Activated CD4-positive, alpha-beta T cell treated with anti-CD3 and anti-CD28 coated beads, Interleukin-2, amount 50 U/mL, for 48 hours (primary cell): ENCODE measurements at places on chromosomes 1 and 21.

DNA sequence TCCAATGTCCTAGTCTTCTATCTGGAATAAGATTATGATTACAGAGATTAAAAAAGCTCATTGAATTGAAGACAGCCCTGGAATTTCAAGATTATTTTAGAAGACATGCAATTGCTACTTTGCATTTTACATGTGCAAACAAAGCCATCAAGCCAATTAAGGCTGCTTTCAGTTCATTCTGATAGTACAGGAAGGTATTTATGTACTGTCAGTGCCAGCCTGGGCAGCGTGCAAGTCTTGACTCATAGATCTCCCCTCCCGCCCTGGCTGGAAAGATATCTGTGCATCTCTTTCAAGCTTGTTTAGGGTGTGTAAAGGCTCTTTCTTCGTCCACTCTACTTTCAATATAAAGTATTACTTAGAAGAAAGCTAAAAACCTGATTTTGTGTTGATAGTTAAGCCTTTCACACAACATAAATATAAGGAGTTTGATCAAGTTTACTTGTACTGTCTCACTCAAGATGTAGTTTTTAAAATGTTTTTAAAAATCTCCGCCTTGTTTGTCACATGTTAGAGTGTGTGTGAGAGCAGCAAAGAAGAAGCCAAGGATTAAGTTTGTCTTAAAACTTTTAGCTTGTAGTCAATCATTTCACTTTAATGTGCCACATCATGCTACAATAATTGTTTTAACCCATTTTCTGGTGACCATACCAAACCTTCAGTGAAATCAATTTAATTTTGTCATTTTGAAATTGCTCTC, 13.6 kb upstream of the LYPLAL1 start:
- no peak for DNase-seq

DNA sequence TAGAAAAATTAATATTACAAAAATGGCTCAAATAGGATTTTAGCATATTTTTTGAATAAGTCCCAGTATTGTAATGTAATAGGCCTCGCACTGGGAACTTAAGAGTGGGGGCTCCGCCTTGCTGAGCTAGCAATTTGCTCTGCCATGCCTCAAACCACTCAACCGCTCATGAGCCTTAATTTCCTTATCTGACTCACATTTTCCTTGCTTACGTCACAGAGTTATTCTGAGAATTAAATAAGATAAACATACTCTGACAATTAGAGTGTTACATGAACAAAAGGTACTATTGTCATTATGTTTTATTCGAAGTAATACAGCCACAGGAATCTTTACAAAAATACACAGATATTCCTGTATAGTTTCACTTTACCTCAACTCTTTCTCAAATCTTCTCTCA, 108.1 kb downstream of the SLC44A5 start:
- no peak for DNase-seq

GRCh38 chr1:3698660-3699408, 46.5 kb downstream of the TP73 start:
- DNase-seq = no peak

- peak; percentile 62 for DNase-seq
These were observed 1.5 kb upstream of the FCMR start for GRCh38 chr1:206923009-206923960.

DNA sequence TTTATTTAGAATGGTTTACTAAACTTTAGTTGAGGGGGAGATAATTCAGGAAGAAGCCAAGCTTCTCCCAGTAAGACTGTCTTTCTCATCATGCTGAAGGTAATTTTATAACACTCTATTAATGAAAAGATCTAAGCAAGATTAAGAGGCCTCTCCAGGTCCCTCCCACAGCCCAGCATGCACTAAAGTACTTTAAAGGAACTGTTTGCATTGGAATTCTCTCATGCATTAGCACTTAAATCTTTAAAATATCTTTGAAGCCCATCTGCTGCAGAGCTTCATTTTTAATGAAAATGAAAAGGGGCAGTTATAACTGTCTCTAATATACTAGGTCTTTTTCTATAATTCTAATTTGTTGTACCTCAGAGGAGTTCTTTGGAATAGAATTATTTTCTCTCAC, 1379.1 kb upstream of the ADGRL4 start:
- DNase-seq = no peak

GRCh38 chr1:3029481-3029961, 8.3 kb downstream of the ACTRT2 start:
- no peak for DNase-seq

- no peak for DNase-seq
These were observed 689.6 kb downstream of the USP25 start for GRCh38 chr21:16419188-16419921.

DNA sequence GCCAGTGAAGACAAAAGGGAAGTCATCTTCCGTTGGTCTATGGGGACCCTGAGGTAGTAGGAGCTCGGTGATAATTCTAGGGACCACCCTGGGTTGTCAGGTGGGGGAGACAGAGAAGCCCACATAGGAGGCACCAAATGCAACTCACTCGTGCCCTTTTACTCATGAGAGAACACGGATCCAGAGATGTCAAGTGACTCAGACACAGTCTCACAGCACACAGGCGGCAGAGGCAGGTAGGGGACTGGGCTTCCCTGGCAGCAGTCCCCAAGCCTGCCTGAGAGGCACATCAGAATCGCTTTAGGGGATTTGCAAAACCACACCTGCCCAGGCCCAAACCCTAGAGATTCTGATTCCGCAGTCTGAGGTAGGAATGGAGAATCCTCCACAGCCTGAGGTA, 31.3 kb upstream of the RUNX3 start:
- no peak for DNase-seq

- no peak for DNase-seq
These were observed at the start of gene GJC2 for GRCh38 chr1:228149406-228150119. Gene GJC2 (plus strand): TSS chr1:228149930. CDS start chr1:228157759, 7,829 bp downstream.

GRCh38 chr21:37983336-37984095, 67.3 kb upstream of the KCNJ6 start:
- DNase-seq = no peak

DNA sequence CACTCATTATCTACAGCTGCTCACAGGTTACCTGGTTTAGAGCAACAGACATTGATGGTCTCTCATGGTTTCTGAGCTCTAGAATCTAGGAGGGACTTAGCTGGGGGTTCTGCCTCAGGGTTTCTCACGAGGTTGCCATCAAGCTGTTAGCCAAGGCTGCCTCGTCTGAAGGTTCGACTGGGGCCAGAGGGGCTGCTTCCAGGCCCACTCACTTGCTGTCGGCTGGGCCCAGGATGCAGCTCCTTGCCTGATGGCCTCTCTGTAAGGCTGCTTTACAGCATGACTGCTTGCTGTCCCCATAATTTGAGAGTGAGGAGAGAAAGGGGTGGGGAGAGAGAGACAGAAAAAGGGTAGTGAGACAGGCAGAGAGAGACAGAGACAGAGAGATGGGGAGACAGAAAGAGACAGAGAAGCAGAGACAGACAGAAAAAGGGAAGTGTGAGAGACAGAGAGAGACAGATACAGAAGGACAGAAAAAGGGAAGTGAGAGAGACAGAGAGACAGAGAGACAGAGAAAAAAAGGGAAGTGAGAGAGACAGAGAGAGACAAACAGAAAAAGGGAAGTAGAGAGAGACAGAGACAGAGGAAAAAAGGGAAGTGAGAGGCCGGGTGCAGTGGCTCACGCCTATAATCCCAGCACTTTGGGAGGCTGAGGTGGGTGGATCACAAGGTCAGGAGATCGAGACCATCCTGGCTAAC, 106.8 kb upstream of the C1orf174 start:
- DNase-seq = no peak

DNA sequence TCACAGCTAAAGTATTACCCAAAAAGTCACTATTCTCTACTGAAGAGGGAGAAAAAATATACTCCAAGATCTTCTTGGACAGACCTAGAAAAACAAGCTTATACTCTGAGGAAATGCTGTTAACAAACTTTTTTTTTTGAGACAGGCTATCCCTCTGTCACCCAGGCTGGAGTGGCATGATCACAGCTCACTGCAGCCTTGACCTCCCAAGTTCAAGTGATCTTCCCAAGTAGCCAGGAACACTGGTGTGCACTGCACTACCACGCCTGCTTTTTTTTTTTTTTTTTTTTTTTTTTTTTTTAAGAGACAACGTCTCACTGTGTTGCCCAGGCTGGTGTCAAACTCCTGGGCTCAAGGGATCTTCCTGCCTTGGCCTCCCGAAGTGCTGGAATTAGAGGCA, 17.3 kb downstream of the GLRX2 start:
- no peak for DNase-seq

GRCh38 chr1:208177656-208178055, 66.5 kb downstream of the PLXNA2 start:
- DNase-seq = no peak

DNA sequence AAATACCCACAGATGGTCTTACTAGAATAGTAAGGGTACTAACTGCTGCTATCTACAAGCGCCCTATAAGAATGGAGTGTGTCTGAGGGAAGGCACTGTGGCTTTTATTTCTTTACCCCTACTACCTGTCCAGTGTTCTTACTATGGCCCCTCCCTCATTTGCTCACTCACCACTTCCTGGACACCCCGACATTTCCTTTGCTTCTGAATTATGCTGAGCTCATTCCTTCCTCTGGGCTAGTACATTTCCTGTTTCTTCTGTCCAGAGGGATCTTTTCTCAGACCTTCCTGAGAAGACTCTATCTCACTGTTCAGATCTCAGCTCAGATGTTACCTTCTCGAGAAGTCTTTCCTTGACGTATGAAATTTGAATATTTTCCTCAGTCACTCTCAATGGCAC, 192.1 kb upstream of the DAB1 start:
- DNase-seq = no peak

DNA sequence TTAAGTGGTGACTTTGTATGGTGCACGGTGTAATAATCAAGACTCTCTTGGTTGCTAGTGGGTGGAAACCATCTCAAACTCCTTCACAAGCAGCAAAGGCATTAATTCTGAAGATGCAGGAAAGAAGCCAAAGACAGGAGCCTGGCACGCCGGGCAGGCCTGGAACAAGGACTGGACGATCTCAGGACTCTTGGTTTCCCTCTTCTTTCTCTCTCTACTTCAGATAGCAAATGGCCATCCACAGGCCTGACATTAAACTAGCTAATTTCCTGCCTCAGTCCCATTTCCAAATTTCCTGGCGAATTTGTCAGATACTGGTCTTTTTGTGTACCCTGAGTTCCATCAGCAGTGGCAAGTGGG, 28.2 kb downstream of the STYXL2 start:
- DNase-seq = no peak

DNA sequence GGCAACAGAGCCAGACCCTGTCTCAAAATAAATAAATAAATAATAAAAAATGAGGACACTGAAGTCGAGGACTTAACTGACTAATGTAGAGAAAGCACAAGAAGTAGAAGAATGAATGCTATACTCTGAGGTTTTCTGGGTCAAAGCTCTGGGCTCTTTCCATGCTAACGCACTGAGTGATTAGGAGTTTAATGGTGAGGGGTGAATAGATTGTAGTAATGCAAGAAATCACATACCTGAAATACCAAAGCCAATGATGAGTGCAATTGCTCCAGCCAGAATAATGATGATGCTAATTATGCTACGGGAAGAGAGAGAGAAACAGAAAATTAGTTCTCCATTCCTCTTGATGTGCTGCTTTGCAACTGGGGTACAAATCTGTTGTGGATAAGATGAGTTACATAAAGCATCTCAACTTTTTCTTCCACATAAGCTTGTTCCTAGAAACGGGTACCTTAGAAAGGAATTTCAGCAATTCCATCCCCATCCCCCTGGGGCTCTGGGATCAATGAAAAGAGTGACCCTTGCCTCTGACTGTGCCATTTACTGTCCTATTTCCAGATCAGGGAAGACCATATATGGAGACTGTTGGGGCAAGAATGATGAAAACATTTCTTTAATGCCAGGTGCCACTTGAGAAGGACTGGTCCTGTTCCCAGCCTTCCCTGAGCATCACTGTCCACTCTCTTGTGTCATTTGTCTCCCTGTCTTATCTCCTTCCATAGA, 40.7 kb downstream of the VTCN1 start:
- no peak for DNase-seq

- no peak for DNase-seq
These were observed 124.0 kb upstream of the SPATA6 start for GRCh38 chr1:48596046-48596445.

- no peak for DNase-seq
These were observed 1126.1 kb downstream of the KCNT2 start for GRCh38 chr1:195482137-195482536.

- DNase-seq = no peak
These were observed 70.6 kb downstream of the PTGER3 start for GRCh38 chr1:70977041-70977440.

- DNase-seq = no peak
These were observed 601.5 kb upstream of the ZP4 start for GRCh38 chr1:238492271-238492670.

GRCh38 chr1:220151454-220151853, 57.5 kb downstream of the IARS2 start:
- DNase-seq = no peak

GRCh38 chr1:22262583-22262982, 119.7 kb upstream of the WNT4 start:
- DNase-seq = no peak

DNA sequence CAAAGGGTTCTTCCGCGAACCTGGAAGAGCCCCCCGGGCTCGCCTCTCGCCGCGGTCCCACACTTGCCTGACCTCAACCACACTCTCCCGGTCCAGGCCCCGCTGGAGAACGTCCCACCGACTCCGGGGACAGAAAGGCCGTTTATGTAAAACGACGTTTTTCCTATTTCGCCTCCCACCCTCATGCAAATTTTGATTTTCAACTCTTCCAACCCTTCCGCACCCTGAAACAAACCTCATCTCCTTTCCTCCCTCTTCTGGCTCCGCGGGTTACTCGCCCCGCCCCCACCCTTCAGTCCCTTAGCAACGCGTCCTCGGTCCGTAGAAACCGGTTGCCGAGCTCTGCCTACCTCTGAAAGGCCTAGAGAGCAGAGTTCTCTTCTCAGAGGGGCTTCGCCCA, at the start of gene C1orf141:
Gene C1orf141 (minus strand): TSS at position 276 of the 400 bp plus-strand sequence. CDS start 7,730 bp downstream, outside the sequence.
- DNase-seq = peak; percentile 20

- DNase-seq = no peak
These were observed 338.7 kb downstream of the VAV3 start for GRCh38 chr1:107626073-107626796.

- no peak for DNase-seq
These were observed 4.2 kb downstream of the RD3 start for GRCh38 chr1:211487672-211488208.

DNA sequence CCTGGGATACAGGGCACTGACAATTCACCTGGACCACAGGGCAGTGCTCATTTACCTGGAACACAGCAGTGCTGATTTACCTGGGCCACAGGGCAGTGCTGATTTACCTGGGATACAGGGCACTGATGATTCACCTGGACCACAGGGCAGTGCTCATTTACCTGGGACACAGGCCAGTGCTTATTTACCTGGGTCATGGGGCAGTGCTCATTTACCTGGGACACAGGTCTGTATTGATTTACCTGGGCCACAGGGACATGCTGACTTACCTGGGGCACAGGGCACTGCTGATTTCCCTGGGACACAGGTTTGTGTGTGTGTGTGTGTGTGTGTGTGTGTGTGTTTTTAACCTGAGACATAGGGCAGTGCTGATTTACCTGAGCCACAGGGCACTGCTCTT, 261.7 kb downstream of the MATN1 start:
- no peak for DNase-seq
